ENCODE measurements at places on chromosomes 2 and 18. TPM values are rescaled to one million over a fixed set of nuclear protein-coding genes. Genes with fewer than 3 reads are reported as not detected.
A peak's percentile ranks its signal among the peaks of the same experiment; 100 is the strongest.

NT5C1B gene
- not detected for total RNA-seq

NEB gene
- total RNA-seq = 1.7 TPM

DNA sequence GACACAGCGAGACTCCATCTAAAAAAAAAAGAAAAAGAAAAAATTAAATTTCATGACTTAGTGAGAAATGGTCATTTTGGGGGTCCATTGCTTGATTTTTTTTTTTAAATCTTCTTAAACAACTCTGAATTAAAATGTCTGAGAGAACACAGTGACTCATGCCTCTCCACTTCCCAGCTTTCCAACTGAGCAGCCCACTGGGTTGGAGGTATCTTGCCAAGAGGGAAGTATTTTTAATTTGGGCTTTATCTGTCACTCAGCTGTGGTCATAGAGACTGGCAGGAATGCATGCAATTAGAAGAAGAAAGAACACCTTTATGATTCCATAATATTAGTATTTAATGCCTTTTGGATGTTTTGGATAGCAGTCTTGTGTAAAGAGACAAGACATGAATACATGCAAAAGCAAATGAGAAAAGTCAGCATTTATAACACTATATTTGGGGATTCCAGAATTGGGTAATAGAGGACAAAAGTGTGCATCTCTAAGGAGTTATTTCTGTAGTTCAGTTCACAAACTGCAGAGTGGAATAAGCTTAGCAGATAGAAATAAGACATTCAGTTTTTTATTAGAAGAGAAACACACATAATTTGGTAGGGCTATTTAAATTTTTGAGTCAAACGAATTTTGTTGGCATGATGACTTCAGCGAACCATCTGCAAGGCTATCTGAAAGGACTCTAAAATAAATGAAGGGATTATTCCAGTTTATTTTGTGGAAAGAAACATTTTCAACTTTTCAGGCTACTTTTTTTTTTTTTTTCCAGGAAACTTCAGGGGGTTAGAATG is 254.8 kb downstream of the TGIF1 start:
- no peak for DNase-seq
- peaks cover 61% of the 10 kb centered on the region for H3K27me3 ChIP-seq
- H3K4me3 ChIP-seq = no peak overlapping the region
- H3K27ac ChIP-seq = no peak overlapping the region
- H3K4me1 ChIP-seq = peaks cover 9% of the 10 kb centered on the region

- no peak overlapping the region for H3K27ac ChIP-seq
- no peak overlapping the region for H3K4me3 ChIP-seq
- peaks cover 54% of the 10 kb centered on the region for H3K27me3 ChIP-seq
- H3K4me1 ChIP-seq = no peaks in the 10 kb centered on the region
- no peaks in the 10 kb centered on the region for H3K36me3 ChIP-seq
Observed at GRCh38 chr18:2293109-2293839, 278.0 kb downstream of the METTL4 start.

DNA sequence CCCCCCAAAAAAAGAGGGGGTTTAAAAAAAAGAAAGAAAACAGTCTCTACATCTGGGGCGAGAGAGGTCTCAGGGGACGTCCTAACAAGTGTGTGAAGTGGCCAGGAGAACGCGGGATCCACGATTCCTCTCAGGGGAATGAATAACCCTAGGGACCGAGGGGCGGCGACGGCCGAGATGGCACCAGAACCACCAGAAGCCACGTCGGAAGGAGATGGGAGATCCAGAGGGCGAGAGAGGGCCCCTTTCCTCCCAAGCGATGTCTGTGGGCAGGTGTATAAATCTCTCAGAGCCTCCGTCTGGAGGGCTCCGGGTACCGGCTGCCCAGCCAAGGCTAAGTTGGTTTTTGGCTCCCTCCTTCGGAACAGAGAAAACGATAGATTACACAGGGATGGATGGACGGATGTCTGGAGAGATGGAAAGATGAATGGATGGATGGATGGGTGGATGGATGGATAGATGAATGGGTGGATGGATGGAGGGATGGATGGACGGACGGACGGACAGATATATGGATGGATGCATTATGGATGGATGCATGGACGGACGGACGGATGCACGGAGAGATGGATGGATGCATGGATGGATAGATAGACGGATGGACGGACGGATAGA is 1.7 kb downstream of the EPHA4 start:
- H3K4me1 ChIP-seq = peaks cover 52% of the 10 kb centered on the region
- H3K36me3 ChIP-seq = peaks cover 9% of the 10 kb centered on the region
- H3K27me3 ChIP-seq = peaks cover 35% of the 10 kb centered on the region
- peak overlapping the region; percentile 95 for H3K27ac ChIP-seq
- peak overlapping the region; percentile 99 for H3K4me3 ChIP-seq

All from T-helper 17 cell (primary cell).